ENCODE measurements at places on chromosomes 12 and 14.

GRCh38 chr12:110279566-110280375 is 1.3 kb upstream of the ATP2A2 start:
- DNase-seq = no peak

DNA sequence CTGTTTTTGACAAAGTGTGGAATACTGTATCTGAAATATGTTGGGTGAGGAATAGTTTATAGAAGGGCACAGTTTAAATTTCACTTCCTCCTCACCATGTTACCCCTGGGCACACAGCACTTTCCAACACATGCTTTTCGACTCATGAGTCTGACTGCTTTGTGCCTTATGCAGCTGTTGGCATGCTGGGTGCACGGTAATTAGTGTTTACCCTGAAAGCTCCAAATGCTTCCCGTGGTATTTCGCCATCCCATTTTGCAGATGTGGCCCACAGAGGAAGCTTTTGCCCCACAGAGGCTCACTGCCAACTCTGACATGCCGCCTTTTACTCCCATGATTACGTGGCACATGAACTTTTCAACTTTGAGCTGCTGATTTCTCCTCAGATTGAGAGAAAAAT is 168.6 kb downstream of the PRKCH start:
- no peak for DNase-seq

GRCh38 chr12:115268451-115268850 is 584.5 kb upstream of the TBX3 start:
- no peak for DNase-seq

DNA sequence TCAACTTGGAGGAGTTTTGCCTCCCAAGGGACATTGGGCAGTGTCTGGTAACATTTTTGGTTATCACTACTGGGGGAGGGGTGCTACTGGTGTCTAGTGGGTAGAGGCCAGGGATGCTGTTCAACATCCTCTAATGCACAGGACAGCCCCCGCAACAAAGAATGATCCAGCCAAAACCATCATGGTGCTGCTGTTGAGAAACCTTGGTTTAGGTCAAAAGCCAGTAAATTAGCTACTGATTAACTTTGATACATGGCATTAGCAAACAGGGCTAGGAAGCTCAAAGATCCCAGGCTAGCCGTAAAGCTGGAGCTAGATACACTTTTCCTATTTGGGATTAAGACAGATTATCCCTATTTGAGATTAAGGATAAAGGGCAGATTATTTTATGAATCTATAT is 8.8 kb downstream of the ALKBH2 start:
- no peak for DNase-seq

Data from CD4-positive, alpha-beta T cell treated with Interleukin-15 for 4 hours (primary cell).